A549 (cell line): ENCODE measurements at places on chromosomes 5 and 9. TPM values are rescaled to one million over a fixed set of nuclear protein-coding genes. Genes with fewer than 3 reads are reported as not detected.

DNA sequence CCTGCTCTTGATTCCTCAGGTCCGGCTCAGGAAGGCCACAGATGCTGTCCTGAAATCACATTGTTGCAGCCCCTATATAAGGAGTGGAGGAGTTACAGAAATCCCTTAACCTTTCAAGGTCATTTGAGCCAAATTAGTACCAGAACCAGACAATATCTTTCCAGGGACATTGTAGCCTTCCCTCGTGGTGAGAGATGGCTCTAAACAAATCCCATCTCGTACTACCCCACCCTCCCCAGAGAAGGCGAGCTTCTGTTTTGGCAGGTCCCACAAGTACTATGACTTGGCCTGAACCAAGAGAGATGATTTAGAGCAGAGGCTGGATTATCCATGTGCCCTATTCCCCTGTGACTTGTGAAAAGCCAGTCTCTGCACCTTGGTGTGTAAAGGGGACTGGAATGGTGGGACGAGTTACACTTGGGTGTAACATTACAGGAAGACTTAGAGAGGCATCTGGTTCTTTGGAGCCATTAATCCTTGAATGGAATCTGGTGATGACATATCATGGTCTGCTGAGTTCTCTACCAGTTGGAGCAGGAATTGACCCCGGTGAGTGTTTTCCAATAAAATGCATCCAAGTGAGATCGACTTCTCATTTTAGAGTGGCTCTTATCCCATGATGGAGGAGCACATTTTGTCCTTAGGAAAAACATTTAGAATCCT is at the start of gene FAM240B:
TSS of gene FAM240B (minus strand) at position 51 of the 663 bp plus-strand sequence. CDS start 16,134 bp downstream, outside the sequence.
- DNase-seq = no peak

Gene PCA3
- not detected in 3 replicates for polyA plus RNA-seq

- no peak for DNase-seq
Measured at GRCh38 chr5:54440456-54440893, 15.0 kb upstream of the HSPB3 start.

DNA sequence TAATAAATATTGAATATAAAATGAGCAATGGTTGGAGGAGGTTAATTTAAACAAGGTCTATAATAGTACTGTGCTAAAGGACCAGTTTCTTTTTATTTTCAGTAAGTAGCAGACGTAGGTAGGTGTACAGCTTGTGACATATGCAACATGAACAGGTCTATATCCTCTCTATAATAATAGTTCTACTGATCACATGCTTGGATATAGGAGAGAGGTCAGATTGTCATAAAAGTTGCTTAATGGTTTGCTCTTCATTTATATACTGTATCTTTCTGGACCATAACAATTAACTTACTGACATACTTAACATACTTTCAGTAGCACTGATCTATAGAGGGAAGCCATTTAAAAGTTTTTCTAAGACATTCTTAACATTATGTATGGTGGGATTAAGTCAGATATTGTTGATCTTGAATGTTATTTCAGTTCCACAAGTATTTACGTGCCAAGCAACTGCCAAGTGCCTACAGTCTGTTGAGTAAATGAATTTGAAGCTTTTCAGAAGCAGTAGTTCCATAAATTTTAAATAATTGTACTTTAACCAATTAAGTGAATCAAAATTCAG is 68.0 kb downstream of the DENND4C start:
- no peak for DNase-seq

DNA sequence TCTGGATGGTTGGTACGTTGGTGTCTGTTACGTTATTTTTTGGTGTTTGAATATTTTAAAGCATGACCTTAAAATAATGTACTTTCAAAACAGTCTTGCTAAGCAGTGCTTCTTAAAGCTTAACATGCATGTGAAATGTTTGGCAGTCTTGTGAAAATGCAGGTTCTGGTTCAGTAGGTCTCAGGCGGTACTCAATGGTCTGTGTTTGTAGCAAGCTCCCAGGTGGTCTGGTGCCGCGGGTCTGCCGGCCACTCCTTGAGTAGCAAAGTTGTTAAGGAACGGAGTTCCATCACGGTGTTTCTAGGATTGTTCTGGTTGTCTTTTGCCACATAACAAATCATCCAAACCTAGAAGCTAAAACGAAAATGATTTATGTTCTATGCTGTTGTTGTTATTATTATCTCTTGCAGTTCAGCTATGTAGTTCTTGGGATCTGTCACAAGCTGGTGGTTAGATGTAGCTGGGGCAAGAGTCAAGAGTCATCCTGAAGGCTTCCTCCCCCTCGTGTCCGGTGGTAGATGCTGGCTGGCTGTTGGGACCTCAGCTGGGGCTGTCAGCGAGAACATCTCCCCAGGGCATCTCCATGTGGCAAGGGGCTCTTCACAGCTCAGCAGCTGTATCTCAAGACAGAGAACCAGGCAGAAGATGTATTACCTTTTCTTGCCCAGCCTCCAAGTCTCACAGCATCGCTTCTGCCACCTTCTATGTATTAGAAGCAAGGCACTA is 186.8 kb downstream of the PALM2AKAP2 start:
- DNase-seq = no peak

DNA sequence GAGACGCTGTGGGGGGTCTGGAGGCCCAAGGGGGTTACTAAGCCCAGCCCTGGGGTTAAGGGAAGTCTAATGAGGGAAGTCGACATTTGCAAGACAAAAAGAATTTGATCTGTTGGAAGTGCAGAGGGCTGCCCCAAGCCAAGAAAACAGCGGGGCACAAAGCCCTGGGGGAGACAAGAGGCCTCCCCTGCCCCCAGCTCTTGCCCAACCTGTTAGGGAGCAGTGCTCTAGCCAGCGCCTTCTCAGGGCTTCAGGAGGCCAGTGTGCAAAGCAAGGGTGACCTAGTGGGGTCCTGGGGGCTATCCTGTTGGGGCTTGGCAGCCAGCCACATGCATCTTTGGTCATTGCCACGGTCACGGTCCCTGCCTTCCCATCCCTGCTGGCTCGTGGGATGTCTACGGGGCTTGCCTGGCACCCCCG is 25.2 kb downstream of the GFI1B start:
- no peak for DNase-seq

DNA sequence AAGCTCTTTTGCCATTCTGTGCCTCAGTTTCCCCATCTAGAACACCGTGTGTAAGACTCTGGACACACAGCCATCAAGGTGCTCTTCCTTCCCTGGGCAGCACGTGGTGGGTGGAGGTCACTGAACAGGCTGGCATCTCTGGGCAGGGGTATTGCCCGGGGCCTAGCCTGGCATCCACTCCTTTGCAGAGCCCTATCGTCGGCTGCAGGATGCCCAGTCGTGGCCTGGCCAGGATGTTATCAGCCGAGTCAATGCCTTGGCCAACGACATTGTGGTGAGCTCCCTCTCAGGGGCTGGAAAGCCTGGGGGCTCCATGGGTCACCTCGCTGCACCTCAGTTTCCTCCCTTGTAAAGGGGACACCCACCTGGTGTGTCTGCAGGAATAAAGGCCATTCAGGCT is 4.0 kb downstream of the ADGRD2 start:
- DNase-seq = no peak
